Stomach (tissue), 19 donors: ENCODE measurements at places on chromosomes 11 and 22.

DNA sequence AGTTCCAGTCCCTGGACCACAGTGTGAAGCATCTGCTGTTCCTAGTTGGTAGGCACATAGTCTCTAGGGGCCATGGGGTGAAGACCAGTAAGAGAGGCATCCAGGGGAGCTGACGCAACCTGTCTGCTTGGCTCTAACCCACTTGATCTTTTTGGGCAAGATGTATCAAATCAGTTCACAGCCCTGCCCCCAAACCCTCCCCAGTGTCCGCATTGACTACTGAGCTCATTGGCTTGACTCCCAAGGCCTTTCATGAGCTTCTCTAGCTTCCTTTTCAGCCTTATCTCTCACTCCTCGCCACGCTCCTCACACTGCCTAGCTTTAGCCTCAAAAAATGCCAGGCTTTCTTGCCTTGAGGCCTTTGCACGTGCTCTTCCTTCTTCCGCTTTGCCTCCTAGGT is 29.7 kb upstream of the ABCC8 start:
- no peak for DNase-seq

GRCh38 chr11:107623183-107623582 is 32.2 kb downstream of the ELMOD1 start:
- no peak for DNase-seq

GRCh38 chr11:93746101-93746500 is 4.6 kb downstream of the C11orf54 start:
- DNase-seq = no peak

- no peak for DNase-seq
These were observed 28.3 kb upstream of the CCDC134 start for GRCh38 chr22:41772198-41772597.

- DNase-seq = no peak
These were observed 133.7 kb downstream of the CTTN start for GRCh38 chr11:70532066-70532440.

DNA sequence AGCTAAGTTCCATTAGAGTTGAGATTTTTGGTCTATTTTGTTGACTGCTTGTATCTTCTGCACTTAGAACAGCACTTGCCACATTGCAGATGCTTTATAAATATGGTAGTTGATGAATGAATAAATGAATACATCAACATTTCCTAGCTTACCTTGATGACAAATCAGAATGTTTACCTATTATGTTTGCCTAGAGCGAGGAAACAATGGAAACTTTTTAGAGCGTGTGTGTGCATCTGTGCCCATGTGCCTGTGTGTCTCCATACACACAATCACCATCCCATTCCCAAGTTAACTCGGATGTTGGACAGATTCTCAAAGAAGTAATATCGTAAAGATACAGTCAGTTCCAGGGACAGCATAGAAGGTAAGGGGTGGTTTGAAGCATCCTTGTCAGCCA is 139.1 kb downstream of the DBX1 start:
- DNase-seq = no peak

- no peak for DNase-seq
These were observed 14.3 kb downstream of the TOLLIP start for GRCh38 chr11:1295086-1295485.

GRCh38 chr22:45053094-45053493 is 43.3 kb upstream of the PHF21B start:
- DNase-seq = no peak

DNA sequence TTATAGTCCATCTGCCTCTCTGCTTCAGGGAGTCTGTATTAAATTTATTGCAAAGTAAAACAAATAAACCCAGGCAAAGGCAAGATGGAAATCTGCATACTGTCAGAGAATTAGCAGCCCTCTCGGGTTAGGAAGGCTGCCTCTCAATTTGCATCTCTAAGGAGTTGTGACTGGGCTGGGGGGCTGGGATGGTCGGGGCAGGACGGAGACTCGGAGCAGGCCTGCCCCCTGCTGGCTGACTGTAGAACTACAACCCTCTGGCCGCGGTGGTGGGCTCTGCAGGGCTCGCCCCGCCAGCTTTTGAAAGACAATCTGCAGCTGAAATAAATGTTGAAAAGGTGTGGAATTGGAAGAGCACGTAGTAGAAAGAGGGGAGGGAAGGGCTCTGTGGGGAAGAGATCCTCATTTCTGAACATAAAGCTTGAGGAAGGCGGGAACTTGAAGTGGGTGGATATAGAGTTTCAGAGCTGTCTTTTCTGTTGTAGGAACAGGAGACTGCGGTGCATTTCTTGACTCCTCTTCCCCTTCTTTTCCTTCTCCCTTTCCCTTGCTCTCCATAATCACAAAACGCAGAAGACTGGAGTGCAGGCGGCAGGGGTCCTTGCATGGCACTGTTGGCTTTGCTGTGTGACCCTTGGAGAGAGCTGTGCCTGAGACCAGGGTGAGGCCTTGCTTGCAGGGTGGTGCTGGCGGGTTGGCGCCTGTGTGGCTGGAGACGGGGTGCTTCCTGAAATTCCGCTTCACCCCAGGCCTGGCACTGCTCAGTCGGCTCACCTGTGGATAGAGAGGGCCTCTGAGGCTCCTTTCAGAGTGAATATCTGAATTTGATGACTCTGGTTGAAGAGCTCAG is 22.6 kb upstream of the PKNOX2 start:
- peak; percentile 77 for DNase-seq

- DNase-seq = no peak
These were observed 2.2 kb upstream of the HDAC10 start for GRCh38 chr22:50253046-50253915.

- no peak for DNase-seq
These were observed 83.1 kb downstream of the SHANK2 start for GRCh38 chr11:71169313-71169712.

GRCh38 chr11:67370351-67371076 is 2.9 kb downstream of the CLCF1 start:
- no peak for DNase-seq

DNA sequence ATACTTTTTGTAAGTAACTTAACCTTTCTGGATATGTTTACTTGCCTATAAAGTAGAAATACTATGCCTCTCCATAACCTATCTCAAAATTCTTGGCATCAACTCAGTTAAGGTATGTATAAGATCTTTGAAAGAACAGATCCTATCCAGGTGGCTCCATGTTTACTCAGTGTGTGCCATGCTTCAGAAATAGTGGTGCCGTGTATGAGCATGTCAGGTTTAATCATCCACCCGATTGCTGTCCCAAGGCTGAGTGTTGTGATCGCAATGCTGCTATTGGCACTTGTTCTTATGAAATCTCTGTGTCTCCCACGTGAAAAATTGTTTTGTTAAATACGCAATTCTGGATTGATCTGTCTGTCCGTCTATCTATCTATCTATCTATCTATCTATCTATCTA is 85.9 kb upstream of the SNX19 start:
- DNase-seq = no peak

DNA sequence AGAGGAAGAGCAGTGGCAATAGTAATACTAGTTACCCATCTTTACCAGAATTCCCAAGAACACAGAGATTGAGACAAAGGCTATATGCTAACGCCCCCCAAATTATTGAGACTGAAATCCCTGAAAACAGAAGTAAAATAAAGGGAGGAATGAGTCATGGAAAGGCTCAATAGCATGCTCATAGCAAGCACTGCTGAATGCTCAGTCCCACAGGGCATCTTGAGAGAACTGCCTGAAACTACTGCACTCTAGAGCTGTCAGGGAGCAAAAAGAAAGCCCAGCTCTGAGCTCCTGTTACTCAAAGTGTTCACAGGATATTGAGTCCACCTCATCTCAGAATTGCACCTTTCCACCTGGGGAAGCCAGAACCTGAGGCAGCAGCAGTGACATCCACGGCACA is 44.1 kb upstream of the FIBIN start:
- no peak for DNase-seq

GRCh38 chr22:27466778-27467438 is 334.6 kb downstream of the MN1 start:
- DNase-seq = no peak

DNA sequence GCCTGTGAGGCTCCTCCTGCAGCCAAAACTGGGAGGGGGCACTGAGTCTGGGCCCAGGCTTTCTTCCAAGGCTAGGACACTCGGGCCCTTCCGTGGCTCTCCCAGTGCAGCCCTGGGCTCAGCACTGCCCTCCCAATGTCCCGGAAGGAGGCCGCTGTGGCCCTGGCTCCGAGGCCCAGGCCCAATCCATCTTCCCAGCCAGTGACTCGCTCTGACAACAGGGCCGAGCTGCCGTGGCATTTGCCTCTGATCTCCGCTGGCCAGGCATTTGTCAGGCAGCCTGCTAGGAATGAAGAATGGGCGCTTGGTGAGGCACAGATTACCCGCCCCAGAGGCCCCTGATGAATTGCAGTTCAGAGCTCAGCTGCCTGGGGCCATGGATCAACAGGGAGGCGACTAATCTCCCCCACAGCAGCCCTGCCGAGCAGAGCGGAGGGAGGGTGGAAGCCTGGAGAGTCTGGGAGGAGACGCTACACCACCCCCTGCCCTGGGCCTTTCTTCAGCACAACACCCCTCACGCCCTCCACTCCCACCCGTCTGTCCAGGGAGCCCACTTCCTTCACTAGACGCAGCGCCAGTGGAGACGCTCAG is 8.3 kb downstream of the FXYD2 start:
- no peak for DNase-seq

DNA sequence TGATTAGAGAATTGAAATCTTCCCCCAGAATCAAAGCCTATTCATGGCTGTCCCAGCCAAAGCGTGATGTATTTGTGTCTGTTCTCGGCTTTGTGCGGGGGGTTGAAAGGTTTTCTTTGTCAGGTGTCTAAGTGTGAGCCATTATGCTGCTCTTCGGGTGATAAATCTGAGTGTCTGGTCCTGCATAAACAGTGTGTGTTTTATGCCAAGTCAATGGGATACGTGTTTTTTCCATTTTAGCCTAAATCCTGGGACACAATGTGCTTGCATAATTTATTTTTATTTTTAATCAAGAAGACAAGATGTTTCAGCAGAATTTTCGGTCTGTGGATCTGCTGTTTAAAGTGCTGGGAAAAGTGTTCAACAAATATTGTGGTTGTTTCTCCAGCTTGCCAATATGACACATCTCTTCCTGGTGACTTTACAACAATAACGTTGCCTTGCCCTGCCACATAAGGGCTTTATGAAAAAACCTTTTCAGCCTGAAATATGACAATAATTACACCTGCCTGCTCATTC is 267.8 kb downstream of the TBC1D22A start:
- no peak for DNase-seq

DNA sequence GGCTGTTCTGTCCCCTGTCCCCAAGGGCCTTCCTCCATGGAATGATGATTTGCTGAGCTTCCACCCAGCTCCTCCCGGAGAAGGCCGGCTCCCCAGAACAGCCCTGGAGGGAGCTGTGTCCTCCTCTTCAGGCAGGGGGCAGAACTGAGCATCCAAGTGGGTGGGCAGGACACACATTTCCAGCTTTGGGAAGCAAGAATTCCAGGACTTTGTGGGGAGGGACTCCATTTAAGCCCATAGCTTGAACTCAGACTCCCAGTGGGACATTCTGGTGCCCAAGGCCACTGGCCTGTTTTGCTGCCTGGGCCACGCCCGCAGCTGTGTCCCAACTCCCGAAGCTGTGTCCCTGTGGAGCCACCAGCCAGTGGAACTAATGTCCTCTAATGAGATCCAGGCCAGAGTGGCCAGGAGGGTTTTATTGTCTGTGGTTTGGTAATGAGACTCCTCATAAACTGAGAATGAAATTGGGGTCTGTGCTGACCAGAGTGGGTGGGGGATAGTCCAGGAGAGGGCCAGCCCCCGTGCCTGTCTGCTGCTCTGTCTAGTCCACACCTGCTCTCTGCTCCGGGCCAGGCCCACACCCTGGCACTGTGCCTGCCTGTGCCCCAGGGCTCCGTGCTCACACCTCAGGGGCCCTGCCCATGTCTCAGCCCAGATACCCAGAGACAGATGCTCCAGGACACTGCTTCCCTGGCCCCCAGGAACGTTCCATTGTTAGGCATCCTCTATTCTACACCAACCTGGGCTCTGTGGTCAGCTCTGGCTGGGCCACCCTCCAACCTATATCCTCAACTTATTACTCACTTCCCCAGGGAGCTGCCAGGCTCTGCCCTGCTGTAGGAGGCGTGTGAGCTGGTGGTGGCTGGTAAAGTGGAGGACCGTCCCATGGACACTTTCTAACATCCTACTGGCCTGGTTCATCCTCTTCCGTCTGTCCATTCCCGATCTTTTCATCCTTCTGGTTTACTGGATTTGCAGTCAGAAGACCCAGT is 7.6 kb downstream of the NECTIN1 start:
- DNase-seq = no peak

DNA sequence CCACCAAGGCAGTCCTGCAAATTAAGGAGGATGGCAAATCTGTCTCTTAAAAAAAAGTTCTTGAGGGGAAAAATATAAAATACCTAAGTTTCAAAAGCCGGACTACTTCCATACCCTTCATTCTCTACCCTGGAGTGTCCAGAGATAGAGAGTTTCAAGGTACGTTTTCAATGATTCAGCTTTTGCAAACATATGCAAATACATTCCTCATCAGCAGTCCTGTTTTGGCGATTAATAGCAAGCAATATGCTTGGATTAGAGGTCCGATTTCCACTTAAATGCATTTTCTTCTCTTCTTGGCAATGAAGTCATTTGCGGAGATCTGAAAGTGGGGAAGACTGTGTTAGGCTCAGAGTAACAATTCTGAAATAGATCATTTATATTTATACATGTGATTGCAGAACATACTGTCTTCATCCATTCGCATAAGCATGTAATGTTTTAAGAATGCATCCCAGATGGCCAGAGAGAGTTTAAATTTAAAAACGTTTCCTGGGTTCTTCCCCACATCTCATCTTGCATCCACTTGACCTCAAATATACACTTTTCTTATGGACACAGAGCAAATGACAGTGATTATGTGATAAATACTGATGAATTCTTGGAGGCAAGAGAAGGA is 13.8 kb upstream of the TFIP11 start:
- DNase-seq = no peak

DNA sequence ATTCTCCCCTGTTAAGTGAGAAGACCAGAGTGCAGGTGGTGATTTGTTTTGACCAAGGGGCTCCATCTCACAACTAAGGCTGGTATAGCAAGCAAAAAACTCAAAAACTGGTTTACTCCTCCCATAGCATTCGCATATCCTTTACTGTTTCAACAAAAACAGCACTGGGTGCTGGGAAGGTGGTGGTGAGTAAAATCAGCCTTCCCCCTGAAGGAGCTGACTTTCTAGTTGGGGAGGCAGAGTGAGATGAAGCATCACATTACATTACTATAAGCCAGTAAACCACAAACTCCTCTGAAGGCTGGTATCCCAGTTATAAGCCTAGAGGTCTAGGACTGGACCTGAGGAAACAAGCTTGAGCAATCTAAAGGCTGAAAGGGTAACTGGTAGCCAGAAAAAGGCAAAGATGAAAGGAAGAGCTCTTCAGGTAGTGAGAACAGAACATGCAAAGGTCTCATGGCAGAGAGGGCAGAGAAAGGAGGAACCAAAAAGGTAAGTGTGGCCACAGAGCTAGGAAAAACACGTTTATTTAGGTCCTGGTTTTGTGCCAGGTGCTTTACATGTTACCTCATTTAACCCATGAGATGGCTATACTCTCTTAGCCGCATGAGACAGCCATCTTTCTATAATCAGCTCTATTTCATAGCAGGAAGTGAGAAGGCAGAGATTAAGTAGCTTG is 22.3 kb downstream of the TMEM123 start:
- DNase-seq = no peak

- DNase-seq = no peak
These were observed 261.1 kb downstream of the SBF2 start for GRCh38 chr11:10032935-10033334.

GRCh38 chr11:31807799-31808667 is 3.1 kb downstream of the PAX6 start:
- no peak for DNase-seq

GRCh38 chr11:10108915-10109680 is 184.9 kb downstream of the SBF2 start:
- no peak for DNase-seq

- no peak for DNase-seq
These were observed 32.2 kb upstream of the TMEM135 start for GRCh38 chr11:87005569-87005921.
